Mesenchymal stem cell (in vitro differentiated cells and primary cell): ENCODE measurements at places on chromosomes 7 and 10.

DNA sequence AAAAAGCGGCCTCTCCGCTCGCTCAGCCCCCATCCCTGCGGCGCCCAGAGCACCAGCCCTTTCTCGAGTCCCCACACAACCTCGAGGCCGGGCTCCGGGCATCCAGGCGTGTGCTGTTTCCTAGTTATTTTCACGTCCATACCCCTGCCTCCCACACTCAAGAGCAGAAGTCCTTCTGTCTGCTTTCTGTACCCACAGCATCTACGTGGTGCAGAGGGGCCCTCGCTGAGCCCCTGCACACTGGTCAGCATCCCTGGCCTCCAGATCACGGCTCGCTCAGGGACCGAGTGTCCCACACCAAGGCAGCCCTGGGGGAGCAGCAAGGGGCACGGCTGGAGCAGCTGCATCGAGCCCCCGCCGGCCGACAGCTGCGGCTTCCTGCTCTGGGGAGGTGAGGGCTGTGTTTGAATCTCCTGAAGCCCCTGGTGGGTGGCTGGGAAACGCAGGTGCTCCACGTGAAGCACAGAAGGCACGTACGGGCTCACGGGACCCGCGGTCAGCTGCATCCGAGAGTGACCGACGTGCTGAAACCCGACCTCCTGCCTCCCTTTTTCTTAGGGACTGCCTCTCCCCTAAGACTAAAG is 333.1 kb downstream of the DNAJB6 start:
- no peak for DNase-seq

DNA sequence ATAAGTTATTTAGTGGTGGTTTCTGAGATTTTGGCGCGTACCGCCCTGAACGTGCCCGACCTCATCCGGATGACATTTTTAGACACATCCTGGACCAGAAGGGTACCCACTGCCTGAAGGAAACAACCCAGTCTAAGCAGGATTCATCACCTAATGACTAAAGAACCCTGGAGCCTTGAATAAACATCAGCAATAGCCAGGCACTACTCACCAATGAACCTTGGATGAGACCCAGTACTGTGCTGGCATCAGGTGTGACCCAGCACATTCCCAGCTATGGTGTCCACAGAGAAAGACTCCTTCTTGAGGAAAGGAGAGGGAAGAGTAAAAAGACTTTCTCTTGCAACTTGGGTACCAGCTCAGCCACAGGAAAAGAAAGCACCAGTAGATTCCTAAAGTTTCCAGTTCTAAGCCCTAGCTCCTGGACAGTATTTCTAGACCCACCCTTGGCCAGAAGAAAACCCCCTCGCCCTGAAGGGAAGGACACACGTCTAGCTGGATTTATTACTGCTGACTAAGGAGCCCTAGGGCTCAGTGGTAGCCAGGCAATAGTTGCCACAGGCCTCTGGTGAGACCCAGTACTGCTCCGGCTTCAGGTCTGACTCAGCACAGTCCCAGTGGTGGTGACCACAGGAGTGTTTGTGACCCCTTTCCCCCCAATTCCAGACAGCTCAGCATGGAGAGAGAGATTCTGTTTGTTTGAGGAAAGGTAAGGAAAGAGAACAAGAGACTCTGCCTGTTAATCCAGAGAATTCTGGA is 32.5 kb downstream of the ZNF277 start:
- peak; percentile 33 for DNase-seq

DNA sequence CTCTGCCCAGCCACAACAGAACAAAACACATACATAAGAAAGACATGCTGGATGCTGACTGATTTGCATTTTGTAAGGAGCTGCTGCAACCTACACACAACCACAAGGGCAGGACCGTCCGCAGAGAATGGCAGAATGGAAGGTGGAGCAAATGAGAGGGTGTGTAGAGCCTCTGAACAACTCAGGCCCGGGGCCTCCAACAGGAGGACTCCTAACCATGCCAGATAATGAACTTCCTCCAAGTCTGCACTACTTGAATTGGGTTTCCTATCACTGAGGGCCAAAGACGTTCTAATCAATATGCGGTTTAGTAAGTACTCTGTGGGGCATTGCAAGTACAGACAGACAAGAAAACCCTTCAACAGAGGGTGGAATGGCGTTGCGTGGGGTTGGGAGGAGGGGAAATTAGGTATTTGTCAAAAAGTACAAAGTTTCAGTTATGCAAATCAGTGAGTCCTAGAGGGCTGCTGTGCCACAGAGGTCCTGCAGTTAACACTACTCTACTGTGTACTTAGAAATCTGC is 14.6 kb downstream of the VOPP1 start:
- no peak for DNase-seq

DNA sequence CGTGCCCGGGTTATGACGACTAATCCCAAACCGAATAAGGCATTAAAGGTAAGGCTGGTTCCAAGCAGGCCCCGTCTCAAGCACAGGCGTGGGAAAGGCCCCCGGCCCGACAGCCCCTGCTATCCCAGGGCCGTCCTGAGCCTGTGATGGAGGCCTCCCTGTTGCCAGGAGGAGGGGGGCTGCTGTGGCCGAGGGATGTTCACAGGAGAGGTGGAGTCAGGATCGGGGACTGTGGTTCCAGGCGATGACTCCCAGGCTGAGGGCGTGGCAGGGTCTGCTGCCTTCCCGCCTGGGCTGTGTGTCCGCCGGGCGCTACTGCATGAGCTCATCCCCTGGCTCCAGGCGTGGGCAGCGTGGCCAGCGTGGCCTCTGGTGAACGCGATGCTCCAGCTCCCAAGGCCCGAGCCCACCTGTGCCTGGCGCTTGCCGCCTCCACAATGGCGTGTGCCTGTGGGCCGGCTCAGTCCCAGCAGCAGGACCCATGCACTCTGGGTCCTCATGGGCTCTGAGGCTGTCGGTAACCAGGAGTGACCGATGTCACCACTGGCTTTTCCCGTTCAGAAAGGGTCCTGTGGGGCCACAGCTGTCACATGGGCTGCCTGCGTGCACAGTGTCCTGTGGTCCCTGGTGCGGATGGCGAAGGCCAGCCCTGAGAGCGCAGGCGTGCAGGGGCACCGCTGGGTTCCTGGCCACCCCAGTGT is 8.8 kb downstream of the MAFK start:
- peak; percentile 42 for DNase-seq

DNA sequence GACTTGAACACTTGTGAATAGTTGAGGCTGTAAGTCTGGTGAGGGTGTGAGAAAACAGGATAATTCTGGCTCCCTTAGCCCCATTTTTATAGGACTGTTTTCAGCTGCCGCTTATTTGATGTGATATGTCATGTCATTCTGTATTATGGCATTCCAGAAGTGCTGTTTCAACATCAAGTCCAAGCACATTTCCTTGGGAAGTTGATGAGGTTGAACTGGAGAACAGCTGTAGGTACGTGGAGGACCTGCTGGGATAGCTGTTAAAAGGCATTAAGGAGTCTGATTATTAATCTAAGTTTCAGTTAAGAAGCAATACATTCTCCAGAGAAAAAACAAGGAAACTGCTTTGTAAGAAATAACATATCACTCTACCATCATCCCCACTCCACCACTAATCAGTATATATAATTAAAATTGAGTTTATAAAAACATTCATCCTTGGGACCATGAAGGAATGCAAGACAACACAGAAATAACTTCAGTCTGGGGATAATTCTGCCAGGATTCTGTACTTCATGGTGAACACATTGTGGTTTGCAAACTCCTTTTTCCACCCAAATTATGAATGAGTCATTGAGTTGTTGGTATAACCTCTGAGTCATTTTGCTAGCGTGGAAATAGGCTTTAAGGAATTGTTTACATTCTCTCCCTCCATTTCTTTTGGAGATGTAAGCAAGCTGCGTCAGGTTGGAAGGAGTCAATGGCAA is 39.9 kb upstream of the TMEM229A start:
- peak; percentile 96 for DNase-seq

DNA sequence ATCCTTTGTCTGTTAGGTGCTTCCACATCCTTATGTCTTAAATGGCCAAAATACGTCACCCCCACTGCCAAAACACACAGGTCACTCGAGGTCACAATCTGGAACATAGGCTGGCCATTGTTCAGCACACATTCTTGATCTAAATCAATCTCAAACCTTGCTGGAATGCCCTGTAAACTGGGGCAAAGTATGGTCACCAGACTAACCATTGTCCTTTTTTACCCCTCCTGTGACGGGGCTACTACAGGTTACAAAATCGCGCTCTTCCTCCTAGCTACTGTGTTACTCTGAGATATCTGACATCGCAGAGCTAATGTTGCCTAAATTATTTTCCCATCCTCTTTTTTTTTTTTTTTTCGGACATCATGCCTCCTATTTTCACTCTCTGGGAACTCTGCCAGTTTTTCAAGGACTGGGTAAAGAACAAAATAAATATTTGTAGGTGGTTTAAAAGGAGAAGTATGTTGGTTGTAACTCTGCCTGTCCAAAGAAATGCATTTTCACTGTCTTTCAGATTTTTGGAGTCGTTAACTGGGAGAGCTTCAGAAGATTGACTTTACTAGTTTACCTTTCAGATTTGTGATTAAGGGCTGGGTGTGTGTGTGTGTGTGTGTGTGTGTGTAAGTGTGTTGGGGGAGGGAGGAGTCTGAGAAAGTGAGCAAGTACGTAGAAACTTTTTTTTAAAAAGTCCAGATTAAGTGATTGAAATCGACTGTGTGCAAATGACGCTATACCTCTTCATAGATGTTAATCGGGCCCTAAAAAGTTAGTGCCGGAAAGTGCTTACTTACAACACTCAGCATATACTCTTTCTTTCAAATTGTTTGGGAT is 942 bp upstream of the KIAA1217 start:
- DNase-seq, result peak; percentile 10

- DNase-seq, result no peak
Measured at GRCh38 chr7:92788559-92789183, 47.7 kb downstream of the CDK6 start.

DNA sequence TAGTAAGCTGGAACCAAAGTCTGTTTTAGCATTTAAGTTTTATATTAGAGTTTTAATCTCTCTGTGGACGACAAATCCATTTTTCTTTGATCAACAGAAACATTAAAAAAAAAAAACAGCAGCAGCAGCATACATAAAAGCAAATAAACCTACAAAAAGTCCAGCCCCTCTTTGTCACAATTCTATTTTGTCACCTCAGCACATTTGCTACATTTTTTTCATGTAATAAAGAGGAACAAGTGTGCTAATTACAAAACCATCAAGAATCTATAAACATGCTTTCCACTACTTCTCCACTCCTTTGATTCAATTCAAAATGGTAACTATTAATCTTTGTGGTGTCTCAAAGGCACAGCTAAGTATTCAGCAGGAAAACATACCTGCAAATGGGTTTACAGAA is 259.8 kb upstream of the GNAI1 start:
- DNase-seq, result no peak
